Fibroblast of skin of right quadriceps (primary cell): ENCODE measurements at places on chromosomes 2 and 18.

GRCh38 chr2:130767408-130767775 lies 12.1 kb downstream of the AMER3 start:
- DNase-seq = no peak

GRCh38 chr2:198465970-198466369 lies 661.6 kb downstream of the PLCL1 start:
- no peak for DNase-seq

- DNase-seq = no peak
These were observed 111.6 kb downstream of the ZNF521 start for GRCh38 chr18:25240420-25240770.

DNA sequence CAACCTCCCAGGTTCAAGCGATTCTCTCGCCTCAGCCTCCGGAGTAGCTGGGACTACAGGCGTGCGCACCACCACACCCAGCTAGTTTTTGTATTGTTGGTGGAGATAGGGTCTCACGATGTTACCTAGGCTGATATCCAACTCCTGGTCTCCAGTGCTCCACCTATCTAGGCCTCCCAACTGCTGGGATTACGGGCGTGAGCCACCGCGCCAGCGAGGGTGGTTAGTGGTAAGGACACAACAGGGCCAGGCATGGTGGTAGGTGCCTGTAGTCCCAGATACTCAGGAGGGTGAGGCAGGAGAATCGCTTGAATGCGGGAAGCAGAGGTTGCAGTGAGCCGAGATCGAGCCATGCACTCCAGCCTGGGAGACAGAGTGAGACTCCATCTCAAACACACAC lies 26.6 kb upstream of the DUSP2 start:
- DNase-seq = no peak

GRCh38 chr2:227551836-227552235 lies 46.9 kb upstream of the SCYGR2 start:
- DNase-seq = no peak

DNA sequence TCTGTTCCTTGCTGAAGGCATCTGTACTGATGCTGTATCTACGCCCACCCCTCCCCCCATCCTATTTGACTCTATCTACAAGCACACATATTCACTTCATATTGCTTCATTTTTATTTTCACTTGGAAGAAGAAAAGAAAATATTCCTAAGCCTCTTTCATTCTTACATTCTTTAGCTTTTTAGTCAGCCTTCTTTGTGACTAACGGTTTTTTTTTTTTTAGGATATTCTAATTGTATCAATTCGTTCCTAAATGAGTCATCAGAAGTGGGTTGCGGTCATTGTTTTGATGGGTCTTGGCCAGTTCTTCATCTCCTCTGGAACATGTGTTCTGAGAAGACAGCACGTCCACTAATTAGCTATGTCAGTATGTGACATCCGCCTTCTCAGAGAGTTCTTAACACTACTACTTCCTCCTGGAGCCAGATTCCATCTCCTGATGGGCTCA lies 88.7 kb downstream of the MYO1B start:
- DNase-seq = peak; percentile 99

DNA sequence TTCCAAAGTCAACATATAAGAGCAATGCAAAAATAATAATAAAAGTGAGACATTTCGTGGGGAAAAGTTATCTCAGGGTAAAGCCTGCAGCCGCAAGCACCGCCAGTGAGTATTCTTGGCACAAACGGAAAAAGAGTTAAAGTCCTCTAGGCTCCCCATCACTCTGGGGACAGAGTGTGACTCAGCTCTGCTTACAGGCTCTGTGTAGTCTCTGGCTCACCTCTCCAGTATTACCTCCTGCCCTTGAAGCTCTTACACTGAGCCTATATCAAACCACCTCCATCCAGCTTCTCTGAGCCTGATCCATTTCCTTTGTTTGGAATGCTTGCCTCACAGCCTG lies 55.5 kb downstream of the MTHFD2 start:
- DNase-seq = peak; percentile 22

DNA sequence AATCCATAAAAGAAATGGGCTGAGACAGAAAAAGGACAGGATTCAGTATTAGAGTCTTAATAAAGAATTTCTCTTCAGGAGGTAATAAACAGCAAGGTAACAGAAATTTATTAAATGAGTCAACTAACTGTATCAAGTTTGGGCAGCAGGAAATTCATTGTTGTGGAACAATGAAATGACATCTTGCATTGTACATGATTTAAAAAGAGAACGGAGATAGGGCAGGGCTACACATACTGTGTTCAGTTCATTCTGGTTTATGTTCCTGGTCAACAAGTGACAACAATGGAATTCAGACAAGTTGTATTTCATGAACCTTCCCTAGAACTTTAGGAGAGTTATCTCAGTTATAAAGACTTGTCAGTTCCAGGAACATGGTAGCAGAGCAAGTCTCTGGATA lies 961.3 kb downstream of the SOCS6 start:
- no peak for DNase-seq

GRCh38 chr2:228556717-228557116 lies 375.2 kb upstream of the SPHKAP start:
- peak; percentile 37 for DNase-seq

DNA sequence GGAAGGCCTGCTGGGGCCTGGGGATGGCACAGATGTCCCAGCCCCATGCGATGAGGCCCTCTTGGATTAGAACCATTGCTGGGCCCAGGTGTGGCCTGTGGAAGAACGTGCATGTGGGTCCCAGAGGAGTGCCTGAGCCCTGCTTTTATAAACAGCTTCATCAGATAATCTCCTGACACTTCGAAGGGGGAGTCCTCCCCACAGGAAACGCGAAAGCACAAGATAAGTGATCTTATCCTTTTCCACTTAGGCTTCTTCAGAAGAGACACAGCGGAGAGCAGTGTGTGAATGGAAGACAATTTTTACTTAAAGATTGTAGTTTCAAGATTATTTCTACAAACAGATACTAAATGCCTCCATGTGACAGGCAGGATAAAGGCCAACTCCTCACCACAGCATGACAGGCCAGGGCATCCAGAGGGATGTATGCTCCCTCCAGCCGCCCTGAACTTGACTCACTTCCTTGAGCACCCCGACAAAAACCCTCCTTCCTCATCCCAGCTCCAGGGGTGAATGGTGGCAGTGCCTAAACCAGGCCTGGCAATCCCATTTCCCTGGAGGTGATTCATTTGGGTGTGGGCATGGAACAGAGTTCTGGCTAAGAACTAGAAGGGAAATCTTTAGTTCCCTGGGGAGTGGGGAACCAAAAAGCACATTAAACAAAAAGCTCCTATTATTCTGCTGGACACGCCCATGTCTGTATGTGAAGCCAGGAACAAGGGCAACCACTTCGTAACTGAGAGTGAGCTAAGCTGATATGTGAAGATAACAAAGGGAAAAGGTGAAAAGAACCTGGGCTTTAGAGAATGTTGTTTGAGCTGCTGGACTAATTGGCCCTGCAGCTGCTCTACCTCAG lies 56.2 kb upstream of the TMEM163 start:
- no peak for DNase-seq

DNA sequence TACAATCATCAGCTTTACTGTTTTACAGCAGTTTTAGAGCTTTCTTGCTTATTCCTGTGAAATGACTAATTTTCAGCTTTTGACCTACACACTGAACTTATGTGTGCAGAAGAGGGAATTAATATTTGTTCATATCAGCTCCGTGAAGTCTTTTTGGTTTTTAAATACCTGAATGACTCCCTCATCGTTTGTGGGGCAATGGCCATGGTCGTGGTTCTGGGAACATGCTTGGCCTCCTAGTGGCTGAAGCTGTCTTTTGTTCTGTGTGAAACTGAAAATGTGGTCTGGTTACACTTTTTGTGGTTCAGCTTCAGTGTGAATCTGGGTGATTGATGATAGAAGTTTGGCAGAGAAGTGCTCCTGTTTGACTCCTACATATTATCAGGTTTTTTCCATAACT lies 408.1 kb downstream of the THSD7B start:
- DNase-seq = peak; percentile 84

DNA sequence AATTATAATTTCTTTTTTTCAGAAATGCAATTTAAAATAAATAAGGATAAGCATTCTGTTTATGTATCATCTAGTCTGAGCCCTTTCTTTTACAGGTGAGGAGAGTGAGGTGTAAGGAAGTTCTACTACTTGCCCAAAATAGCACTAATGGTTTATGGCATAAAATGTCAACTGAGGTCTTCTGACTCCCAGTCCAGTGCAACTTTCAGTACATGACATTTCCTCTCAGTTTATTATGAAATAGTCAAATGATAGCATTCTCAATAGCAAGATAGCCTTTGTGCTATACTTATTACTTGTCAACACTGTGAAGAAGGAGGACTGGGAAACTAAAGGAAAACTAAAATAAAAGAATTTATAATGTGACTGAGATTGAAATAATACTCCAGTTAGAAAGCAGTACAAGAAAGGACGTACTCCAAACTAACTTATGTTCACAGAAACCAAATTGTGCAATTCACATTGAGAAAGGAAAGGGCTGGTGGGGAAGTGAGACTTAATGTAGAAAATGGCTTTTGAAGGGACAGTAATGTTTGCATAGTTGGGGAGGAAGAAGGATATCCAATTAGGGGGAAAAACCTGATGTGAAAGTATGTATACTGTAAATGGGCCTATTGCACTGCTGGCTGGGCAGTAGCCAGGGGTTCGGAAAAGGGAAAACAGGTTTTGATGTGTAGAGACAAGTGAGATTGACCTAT lies 166.7 kb upstream of the ZEB2 start:
- no peak for DNase-seq

GRCh38 chr2:164903951-164904350 lies 51.4 kb downstream of the SLC38A11 start:
- DNase-seq = no peak

GRCh38 chr18:24799176-24799575 lies 338.7 kb downstream of the HRH4 start:
- DNase-seq = no peak

DNA sequence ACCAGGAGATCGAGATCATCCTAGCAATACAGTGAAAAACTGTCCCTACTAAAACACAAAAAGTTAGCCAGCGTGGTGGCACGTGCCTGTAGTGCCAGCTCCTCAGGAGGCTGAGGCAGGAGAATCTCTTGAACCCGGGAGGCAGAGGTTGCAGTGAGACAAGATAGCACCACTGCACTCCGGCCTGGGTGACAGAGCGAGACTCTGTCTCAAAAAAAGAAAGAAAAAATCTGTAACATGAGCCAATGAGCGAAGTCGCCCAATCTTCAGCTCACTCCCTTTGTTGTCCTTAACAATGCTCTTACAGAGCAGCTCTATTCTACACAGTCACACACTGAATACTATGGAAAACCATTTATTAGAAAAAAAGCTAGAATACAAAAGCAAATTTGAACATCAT lies 22.0 kb downstream of the FAM98A start:
- DNase-seq = no peak

DNA sequence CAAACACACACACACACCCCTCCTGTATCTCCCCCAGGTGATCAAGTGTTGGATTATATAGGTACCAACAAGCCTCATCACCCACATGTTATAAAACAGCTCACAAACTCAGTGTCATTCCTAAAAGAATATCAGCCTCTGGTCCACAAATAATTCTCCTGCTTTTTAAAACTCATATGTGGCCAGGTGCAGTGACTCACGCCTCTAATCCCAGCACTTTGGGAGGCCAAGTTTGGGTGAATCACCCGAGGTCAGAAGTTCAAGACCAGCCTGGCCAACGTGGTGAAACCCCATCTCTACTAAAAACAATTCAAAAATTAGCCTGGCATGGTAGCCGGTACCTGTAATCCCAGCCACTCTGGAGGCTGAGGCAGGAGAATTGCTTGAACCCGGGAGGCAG lies 87.8 kb downstream of the LRATD1 start:
- peak; percentile 8 for DNase-seq

DNA sequence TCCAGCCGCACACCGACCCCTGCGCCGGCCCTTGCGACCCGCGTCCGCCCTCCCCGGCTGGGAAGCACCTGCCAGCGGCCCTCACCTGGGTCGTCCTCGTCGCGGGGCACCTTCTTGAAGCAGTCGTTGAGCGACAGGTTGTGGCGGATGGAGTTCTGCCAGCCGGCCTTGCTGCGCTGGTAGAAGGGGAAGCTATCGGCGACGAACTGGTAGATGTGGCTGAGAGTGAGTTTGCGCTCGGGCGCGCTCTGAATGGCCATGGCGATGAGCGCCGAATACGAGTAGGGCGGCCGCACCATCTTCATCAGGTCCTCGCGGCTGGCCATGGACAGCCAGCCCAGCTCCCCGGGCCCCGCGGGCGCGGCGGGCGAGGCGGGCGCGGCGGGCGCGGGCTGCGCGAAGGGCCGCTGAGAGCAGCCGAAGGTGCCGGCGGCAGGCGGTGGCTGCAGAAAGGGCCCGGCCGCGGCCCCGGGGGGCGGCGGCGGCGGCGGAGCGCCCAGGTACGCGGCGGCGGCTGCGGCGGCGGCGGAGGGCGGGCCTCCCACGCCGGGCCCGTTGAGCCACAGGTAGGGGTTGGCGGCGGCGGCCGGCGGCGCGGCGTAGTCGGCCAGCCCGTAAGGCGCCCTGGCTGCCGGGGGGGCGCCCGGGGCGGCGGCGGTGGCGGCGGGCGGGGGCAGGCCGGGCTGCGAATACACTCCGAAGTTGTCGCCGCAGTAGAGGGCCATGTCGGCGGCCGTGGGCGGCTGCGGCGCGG lies 505 bp downstream of the FOXI3 start:
- DNase-seq = no peak

DNA sequence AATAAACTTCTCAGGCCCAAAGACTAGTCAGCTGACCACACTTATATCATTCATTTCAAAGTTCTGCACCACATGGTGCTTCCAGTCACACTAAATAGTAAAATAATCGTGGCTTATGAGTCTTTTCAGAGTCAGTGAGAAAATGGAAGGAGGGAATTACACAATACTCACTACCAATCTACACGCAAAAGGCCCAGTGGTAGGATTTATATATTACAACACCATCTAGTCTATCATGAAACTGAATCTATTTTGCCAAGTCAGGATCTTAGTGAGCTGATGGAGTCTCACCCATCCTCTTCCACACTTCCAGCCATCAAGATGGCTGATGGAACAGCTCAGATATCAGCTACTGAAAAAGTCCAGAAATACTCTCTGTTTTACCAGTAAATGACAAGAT lies 21.9 kb downstream of the INO80D start:
- DNase-seq = no peak

DNA sequence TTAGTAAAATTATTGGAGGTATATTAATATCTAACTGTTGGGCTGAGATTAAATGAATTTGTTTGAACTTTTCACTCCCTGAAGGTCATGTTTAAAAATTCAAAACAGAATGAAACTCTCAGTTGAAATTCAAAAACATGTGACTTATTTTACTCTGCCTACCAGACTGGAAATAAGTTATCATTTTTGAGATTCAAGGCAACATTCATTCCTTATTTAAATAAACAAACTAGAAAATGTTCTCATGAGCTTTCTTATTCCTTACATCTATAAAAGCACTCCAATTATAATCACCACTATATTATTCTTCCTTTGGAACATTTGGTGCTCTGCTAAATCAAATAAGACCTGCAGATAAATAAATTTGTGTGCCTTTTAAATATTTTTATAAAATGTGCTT lies 217.8 kb downstream of the CDH2 start:
- no peak for DNase-seq
